ENCODE measurements at places on chromosomes 5 and 9. TPM values are rescaled to one million over a fixed set of nuclear protein-coding genes. Genes with fewer than 3 reads are reported as not detected.

DNA sequence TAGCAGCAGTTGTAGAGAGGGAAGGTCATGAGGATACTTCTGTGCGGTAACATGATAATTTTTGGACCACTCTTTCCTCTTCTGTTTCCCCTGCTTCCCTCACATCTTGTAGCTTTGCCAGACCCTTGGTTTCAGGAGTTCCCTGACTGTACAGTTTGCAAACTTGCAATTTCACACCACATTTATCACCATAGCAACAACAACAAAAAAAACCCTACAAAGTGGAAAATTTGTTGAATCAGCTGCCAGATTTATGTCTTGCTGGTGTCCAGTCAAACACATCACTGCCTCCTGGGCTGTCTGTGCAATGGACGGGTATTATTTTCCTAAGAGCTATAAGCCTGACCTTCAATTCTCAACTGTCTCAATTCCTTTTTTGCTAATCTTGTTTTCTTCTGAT lies 751.6 kb downstream of the TLR4 start:
- DNase-seq: no peak

DNA sequence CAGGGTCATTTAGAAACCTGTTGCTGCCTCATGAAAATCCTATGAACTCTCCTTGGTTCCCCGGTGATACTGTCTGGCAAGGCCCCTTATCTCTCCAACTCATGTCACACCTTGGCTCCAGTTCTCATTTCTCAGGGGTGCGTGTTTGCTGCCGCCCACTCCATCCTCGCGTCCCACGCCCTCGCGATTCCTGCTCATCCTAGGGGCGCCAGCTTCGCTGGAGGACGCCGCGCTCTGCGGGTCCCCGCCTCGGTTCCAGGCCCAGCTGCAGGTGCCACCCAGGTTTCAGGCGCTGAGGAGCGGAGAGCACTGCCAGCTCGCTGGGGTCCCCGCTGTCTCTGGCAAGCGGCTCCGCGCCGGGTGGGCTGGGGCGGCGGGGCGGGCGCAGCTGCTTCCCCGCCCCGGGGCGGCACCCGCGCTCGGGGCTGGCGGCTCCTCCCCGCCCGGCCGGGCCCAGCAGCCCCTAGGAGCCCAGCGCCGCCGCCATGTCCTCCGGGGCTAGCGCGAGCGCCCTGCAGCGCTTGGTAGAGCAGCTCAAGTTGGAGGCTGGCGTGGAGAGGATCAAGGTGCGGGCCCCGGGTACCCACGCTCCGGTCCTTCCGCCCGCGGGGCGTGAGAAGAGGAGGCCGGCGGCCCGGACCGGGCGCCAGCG lies at the start of gene GNG10:
Gene GNG10, plus strand, starts transcription at position 456 of the 652 bp plus-strand sequence. Its CDS starts 30 bp downstream, at position 486.
- peak; percentile 79 for DNase-seq

DNA sequence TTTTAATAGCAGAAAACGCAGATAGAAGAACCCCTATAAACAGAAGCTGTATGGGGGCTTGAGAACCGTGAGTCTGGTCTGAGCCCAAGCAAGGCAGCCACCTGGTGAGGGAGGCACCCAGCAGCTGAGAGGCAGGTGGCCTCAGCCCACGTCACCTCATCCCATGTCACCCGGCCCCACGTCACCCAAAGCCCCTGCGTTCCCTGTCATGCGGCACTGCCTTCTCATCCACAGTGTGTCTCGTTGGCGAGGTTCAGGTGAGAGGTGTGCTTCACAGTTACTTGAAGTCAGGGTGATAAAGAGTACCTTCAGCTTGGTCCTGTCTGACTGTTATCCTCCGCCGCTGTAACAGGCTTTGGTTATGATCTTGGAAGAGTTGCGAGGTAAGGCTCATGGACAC lies 80.6 kb upstream of the IRX4 start:
- DNase-seq: no peak

- no peak for DNase-seq
These were observed 34.9 kb downstream of the POLR1E start for GRCh38 chr9:37520641-37521040.

GRCh38 chr9:117744856-117745389 lies 40.7 kb downstream of the TLR4 start:
- DNase-seq: no peak

DNA sequence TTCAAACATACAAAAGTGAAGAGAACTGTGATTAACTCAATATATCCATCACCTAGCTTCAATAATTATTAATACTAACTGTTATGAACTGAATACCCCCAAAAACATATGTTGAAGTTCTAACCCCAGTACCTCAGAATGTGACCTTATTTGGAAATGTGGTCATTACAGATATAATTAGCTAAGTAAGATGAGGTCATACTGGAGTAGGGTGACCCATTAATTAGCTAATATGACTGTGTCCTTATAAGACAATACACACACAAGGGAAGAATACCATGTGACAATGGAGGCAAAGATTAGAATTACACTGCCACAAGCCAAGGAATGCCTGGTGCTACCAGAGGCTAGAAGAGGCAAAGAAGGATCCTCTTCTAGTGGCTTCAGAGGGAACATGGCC lies 7.8 kb downstream of the RRAGA start:
- no peak for DNase-seq

DNA sequence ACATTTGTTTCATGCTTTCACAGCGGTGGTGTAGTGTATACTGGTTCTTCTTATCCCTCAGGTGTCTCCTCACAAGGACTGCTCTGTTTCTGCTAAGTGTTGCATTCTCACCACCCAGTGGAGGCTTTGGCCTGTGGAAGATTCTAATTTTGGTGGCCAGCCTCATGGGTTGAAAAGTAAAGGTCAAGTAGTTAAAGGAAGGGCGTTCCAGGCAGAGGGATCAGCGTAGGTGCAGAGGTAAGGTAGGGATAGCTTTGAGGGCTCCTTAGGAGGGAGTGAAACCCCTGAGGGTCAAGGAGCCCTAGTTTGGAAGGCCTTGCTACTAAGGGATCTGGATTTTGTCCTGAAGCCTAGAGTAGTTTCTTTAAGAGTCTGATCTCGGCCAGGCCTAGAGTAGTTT lies 4.6 kb upstream of the RACK1 start:
- no peak for DNase-seq

- no peak for DNase-seq
These were observed 39.3 kb upstream of the PHYKPL start for GRCh38 chr5:178271726-178272479.

GRCh38 chr5:134073404-134073803 lies 41.1 kb upstream of the TCF7 start:
- no peak for DNase-seq

DNA sequence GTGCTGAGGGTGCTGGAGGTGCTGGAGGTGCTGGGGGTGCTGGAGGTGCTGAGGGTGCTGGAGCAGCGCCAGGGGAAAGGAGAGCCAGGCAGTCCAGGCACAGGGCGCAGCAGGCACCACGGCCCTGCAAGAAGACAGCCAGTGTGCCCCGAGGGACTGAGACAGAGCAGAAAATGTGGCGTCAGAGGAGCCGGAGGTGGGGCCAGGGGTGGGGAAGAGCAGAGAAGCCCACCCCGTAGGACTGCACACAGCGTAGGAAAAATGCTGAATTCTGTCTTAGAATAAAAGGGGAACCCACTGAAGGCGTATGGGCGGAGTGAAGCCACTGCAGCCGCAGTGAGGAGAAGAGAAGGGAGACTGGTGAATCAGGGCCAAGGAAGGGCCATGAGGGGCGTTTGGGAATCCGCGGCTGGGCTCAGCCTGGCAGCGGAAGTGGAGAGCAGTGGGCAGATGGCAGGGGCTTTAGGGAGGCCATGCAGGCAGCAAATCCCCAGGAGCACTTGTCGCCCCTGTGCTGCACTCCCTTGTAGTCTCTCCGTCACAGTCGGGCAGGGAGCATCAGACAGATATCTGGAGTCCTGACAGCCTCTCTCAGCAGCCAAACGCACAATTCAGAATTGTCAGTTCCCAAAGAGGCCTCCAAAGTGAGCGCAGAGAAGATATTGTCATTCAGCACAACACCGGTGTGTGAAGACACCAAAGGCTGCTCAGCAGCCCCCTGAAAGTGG lies 35.9 kb upstream of the LECT2 start:
- no peak for DNase-seq

- DNase-seq: no peak
These were observed 34.6 kb downstream of the MARVELD2 start for GRCh38 chr5:69449511-69449910.

DNA sequence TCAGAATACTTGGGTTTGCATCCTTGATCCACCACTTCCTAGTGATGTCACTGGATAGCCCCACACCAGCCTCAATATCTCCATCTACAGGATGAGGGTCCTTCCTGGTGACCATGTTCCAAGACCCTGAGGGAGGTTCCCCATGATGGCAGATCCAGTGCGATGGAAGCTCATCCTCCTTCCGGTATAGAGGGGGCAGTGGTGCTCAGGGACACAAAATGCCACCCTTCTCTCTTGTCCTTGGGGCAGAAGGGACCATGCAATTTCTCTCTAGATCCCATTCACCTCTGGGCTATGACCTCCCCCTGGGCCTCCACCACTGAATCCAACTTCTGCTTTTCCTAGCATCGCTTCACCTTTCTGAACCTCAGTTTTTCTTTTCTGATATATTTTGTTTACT lies 5.4 kb upstream of the SLC25A51 start:
- no peak for DNase-seq

DNA sequence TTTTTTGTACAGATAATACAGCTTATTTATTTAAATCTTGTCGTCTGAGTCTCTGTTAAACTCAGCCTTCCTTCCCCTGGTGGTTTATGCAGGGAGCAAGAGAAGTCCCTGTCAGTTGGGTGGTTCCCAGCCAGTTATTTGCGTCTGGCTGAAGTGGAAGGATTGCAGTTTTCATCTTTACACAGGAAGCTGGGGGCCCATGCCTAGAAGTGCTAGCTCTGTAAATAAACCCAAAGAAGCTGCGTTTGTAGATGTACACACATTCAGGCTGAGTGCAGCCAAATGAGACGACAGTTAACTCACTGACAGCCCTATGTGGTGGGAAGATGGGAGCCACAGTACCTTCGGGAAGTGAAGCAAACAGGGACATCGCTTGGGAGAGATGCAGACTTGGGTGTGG lies 122.1 kb downstream of the SAXO1 start:
- DNase-seq: no peak

DNA sequence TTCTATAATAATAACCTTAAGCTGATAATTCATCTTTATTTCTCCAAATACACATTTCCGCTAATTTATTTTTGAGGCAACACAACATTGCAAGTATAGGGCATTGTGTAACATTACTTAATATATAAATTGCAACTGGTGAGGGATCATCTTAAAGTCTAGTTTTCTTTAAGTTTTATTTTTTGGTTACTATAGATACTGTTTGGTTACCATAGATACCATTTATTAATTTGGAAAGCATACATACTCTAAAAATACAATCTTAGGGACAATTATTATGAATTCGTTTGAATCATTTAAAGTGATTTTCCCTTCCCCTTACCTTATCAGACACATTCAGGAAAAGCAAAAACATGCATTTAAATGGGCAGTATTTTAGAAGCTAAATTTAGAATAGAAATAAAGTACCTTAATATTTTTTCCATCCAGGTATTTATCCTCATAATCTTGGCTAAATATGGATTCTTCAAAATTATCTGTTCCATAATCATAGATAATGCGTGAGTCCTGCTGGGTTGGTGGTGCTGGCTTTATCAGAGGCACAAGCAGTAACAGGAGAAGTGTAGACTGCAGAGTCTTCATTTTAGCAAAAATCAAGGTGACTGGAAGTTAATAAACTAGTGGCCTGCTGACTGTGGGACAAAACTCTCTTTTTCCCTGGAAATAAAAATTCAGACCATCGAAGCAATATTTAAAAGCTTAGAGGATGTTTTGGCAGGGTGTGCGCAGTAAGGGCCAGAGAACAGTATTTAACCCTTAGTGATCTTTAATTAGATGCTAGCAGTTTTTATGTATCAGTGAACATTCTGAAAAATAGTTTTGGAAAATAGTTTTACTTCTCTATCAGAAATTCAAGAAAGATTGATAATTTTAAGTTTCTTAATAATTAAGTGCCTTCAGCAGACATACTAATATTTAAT lies 1.3 kb downstream of the OGN start:
- no peak for DNase-seq

Gene PRKACG
- total RNA-seq: not detected

Gene GFPT2
- total RNA-seq: not detected

Gene INSL6
- not detected for total RNA-seq

Gene S100Z
- 4.2 TPM for total RNA-seq

Gene MFAP3
- total RNA-seq: 29.5 TPM

Gene FOXD4L5
- total RNA-seq: 1.2 TPM

Gene PELO
- 8.4 TPM for total RNA-seq

All from naive thymus-derived CD4-positive, alpha-beta T cell (primary cell).